ENCODE measurements at places on chromosomes 16 and 17.
A peak's percentile ranks its signal among the peaks of the same experiment; 100 is the strongest.

- no peak for DNase-seq
Observed at GRCh38 chr17:2406271-2406902, 5.5 kb upstream of the MNT start.

- peak; percentile 42 for DNase-seq
Observed at GRCh38 chr17:39939588-39940419, 12.3 kb downstream of the LRRC3C start.

GRCh38 chr16:74455619-74456289 lies 34.5 kb upstream of the CLEC18B start:
- DNase-seq, result no peak

- DNase-seq, result no peak
Observed at GRCh38 chr16:78987666-78988065, 612.9 kb downstream of the MAF start.

GRCh38 chr17:33459078-33459940 lies 166.2 kb upstream of the ASIC2 start:
- no peak for DNase-seq

- no peak for DNase-seq
Observed at GRCh38 chr16:17229766-17230165, 241.0 kb downstream of the XYLT1 start.

- no peak for DNase-seq
Observed at GRCh38 chr17:63694950-63695773, 4.8 kb downstream of the LIMD2 start.

DNA sequence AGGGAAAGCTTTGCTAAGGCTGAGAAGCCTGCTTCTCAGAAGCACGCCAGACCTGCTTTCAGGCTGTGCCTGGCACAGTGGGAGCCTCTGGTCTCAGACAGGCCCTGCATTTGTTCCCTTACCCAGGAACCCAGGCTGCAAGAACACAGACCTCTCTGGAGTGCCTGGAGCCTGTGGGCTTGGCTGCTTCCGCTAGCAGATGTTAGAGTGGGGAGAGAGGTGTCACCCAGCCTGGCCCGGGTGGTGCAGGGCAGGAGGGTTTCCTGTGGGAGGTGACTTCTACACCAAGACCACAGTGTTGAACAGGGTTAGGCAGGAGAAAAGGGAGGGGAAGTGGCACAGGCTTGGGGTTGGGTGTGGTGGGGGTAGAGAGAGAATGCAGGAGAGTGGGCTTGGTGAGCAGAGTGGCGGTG lies 35.8 kb upstream of the ADGRG1 start:
- peak; percentile 87 for DNase-seq

DNA sequence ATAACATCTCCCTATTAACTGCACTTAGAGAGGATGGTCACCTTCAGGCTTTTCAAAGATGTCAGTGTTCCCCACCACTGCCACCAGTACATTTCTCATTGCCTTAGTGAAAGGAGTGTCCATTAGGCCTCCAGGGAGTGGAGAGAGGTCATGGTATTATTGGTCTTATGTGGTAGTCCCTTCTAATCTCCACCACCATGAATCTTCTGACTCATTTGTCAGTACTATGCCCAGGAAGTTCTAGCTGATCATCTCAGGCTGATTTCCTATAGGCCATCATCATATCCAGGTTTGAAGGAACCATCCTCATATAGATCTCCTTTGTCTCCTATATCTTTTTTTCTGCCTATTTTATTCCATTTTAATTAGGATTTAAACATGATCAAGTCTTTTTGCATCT lies 221.5 kb downstream of the CYB561 start:
- DNase-seq, result no peak

DNA sequence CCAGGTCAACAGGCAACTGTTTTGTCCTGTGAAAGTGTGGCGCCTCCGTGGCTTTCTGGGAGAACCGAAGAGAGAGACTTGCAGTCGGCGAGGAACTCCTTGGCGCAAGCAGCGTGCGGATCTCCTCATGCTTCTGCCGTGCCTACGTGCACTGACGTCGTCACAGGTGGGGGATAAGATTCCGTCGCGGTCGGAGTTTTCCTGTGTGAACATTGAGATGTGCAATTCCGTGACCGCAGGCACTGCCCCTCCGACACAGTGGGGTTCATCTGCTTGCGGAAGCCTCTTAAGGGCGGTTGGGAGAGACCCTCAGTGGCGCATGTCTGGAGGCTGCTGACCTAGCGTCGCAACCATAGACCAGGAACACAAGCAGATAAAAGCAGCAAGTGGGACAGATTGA lies 212.3 kb upstream of the CHMP6 start:
- no peak for DNase-seq

DNA sequence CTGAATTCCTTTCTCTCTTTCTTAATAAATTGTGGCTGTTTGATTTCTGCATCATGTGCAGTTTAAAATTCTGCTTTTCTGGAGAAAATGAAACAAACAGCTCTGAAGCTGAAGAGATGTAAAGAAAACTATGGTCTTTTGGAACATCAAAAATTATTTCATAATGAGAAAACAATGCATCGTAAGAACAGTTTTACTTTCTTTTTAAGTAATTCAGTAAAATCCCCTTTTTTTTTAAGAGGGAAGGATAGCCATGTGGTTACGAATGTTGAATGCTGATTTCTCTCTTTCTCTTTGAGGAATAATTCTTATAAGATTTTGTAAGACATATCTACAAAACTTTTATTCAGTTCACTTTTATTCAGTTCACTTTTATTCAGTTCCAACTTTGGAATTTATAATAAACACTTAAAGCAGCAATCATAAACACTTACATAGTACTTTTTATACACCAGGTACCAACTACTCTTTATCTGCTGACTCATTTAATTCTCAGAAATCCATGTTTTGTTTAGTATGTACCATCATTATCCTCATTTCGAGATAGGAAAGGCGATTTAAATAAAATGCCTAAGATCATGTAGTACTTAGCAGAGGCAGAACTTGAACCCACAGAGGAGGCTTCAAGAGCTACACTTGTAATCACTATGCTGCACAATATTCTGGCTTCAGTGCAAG lies 26.6 kb downstream of the CNTNAP4 start:
- DNase-seq, result no peak

- DNase-seq, result no peak
Observed at GRCh38 chr17:14330492-14330962, 29.6 kb downstream of the HS3ST3B1 start.

- DNase-seq, result no peak
Observed at GRCh38 chr17:80261895-80262279, 1.2 kb downstream of the RNF213 start.

DNA sequence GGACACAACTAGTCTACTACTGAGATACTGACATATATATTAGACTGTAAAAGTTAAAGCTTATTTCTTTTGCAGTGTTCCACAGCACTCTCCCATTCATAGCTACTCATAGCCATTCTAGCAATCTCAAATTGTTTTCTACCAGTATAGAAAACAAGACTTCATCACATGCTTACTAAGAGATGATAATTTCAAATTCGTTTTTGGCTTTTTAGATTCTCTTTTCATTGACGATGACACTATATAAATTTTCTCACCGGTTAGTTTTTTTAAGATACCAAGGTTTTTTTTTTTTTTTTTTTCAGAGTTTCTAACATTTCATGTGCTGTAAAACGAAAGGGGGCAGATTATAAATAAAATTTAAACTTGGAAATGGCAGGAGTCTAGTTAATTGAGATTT lies 17.9 kb downstream of the IKZF3 start:
- no peak for DNase-seq

GRCh38 chr17:32318071-32318470 lies 23.9 kb downstream of the C17orf75 start:
- no peak for DNase-seq

- DNase-seq, result peak; percentile 34
Observed at GRCh38 chr17:79799538-79800324, 2.9 kb upstream of the CBX8 start.

DNA sequence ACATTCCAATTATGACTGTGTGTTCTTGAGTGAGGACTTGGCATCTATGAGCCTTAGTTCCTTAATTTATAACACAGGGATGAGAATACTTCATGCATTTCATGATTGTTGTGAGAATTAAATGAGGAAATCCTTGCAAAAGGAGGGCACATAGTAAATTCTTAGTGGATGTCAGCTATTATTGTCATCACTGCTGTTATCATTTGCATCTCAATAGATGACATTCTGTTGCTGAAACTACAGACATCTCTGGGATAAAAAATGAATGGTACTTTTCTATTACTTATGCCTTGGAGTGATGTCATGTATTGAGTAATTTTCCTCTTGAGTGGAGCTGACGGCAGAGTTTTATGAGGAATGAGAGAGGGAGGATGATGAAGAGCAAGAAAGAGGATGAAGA lies 184.4 kb upstream of the CDH11 start:
- no peak for DNase-seq

DNA sequence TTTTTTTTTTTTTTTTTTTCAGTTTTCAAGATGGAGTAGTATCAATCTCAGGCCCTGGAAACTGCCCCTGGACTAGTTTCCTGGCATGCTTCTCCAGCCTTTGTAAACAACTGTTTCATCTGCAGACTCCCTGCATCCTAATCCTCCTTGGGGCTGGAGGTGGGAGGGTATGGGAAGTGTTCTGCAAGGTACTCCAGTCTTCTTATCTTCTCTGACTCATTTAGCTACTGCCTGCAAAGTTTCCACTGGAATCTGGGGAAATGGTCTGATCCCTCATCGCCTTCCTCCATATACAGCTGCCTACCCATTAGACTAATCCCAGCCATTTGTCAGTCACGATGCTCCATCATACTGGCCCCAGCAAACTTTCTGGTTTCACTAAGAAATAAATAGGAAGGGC lies 21.5 kb downstream of the COPZ2 start:
- no peak for DNase-seq

DNA sequence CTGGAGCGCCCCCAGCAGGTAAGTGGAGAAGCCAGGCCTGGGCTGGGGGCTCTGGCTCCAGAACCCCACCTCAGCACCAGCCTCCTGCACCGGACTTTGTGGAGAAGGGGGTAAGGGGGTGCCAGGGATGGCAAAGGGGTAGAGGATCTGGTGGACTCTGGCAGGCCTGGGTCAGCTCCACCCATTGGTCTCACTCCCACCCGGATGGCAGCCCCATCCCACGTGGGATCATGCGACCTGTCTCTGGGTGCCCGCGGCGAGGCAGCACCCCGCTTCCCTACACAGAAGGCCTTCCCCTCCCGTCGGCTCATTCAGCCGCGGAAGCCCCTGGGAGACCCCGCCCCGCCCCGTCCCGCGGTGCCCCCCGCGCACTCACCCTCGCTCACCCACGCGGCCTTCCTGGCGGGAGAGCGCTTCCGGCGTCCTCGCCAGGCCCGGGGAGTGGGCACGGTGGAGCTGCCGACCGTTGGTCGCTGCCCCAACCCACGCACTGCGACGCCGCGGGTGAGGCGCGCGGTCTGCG lies 498 bp upstream of the PLEKHG4 start:
- no peak for DNase-seq

- no peak for DNase-seq
Observed at GRCh38 chr17:40178021-40178601, 841 bp downstream of the RAPGEFL1 start.

GRCh38 chr17:39107973-39108372 lies 43.5 kb downstream of the PLXDC1 start:
- no peak for DNase-seq

- no peak for DNase-seq
Observed at GRCh38 chr16:50244504-50245416, 21.6 kb upstream of the ADCY7 start.

DNA sequence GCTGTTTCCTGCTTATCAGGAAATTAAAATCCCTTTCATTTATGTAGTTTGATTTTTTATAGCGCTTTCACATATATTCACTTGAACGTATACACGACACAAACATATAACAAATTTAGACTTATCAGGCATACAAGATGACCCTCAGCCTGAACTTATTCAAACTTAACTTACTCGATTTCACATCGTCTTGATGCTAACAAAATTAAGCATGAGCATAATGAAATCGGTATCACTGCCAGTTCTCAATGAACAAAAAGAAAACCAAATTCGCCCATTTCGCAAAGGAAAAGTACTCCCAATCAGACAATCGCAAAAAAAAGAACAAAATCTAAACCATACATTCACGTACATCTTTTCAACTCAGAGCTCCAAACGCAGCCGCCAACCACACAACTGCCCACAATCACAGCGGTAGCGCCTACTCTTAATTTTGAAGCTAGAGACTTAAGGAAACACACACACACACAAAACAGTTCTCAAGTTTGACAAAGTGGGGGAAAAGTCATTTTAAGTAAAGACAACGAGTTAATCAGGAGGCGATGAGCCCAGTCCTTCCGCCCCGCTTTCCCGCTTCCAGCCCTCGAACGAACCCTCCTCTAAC lies 1.1 kb downstream of the GJC1 start:
- no peak for DNase-seq

- DNase-seq, result no peak
Observed at GRCh38 chr16:12356632-12357340, 380.3 kb downstream of the SNX29 start.

DNA sequence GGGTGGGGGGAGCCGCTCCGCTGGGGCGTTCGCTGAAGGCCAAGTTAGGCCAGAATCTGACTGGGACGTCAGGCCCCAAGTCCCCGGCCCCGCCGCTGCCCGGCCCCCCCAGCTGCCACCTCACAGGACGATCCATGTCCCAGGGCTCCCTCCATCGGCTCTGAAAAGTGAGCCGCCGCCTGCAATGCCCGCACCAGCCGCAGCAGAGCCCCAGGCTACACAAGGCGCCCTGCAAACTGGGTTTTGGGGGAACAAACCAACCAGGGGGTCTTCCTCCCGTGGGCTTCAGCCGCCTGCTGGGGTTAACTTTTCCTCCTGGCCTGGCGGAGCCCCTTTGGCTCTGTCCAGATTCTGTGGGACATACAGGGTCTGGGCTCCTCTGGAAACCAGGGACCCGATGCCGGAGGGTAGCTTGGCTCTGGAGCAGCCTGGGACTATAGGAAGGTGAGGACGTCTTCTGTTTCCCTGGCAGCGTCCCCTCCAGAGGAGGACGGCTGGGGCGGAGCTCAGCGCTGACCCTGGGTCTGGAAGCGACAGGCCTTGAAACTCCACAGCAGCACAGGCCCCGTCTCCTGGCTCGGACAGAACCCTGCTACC lies 835 bp downstream of the NME4 start:
- DNase-seq, result no peak

- DNase-seq, result no peak
Observed at GRCh38 chr17:63842173-63842539, 329 bp downstream of the SMARCD2 start.

GRCh38 chr17:43860927-43861622 lies 14.1 kb downstream of the CD300LG start:
- no peak for DNase-seq

GRCh38 chr16:57502048-57502775 lies 15.9 kb upstream of the DOK4 start:
- DNase-seq, result no peak

- peak; percentile 39 for DNase-seq
Observed at GRCh38 chr16:69494991-69495392, 70.6 kb downstream of the CYB5B start.

Data from stimulated activated naive CD8-positive, alpha-beta T cell treated with anti-CD3 and anti-CD28 coated beads, Interleukin-15, amount 100 ng/mL, for 72 hours (primary cell).